ENCODE measurements at places on chromosomes 16 and 17.

GRCh38 chr17:22409160-22409751 is 716.9 kb downstream of the KCNJ18 start:
- DNase-seq: no peak

GRCh38 chr17:43907425-43907981 is at the start of gene MPP2:
MPP2 (minus strand) TSS chr17:43907536; CDS start chr17:43904460, 3,076 bp downstream.
- DNase-seq: peak; percentile 64

DNA sequence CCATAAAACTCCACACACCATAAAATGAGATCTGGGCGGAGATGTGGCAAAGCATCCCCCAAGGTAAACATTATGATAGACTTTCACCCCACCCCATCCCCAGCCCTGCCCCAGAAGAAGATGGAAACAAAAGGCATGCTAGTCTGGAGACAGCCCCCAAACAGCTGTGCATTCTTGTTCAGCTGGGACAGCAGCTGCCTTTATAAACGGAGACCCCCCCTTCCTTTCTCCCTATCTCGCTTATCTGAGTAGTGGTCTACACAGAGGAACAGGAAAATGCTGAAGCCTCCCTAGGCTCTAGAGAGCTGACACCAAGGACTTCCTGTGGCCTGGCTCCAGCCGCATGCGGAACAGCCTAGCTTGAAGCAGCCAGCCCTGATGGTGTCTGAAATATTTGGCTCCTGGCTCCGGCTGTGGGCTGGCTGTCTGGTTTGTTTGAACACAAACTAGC is 190.3 kb upstream of the ANKFN1 start:
- no peak for DNase-seq

DNA sequence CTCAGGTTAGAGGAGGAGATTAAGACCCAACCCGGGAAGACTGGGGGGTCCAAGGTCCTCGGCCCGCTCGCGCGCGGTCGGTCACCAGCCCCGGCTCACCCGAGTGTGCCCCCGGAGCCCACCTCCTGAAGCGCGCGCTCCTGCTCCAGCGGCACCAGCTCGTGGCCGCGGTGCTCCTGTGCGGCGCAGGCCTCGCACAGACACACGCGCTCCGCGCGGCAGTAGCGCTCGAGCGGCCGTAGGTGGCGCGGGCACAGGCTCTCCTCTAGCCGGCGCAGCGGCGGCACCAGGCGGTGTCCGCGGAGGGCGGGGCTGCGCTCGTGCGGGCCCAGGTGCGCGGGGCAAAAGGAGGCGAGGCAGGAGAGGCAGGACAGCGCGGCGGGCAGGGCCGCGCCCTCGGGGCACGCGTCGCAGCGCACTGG is 618 bp downstream of the TRIM47 start:
- peak; percentile 32 for DNase-seq

DNA sequence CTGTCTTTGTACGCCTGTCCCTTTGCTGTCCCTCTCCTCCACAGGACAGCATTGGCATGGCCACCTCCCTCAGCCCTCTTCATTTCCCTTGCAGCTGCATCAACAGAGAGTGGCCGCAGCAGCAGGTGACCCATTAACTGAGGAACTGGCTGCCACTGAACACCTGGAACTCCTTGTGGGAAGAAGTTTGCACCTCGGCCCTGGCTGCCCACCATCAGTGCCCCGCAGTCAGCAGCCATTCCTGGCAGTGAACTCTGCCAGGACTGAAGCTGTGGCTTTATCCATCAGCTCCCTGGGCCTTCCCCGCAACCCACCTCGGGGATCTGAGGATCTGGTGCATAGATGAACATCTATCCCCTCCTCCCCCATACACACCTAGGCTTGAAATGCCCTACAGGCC is 13.1 kb upstream of the RNF135 start:
- no peak for DNase-seq
